ENCODE measurements at places on chromosomes 12 and 14. TPM values are rescaled to one million over a fixed set of nuclear protein-coding genes. Genes with fewer than 3 reads are reported as not detected.

HOXC6 gene
- total RNA-seq, result not detected

RTL1 gene
- not detected for total RNA-seq

PTPRO gene
- total RNA-seq, result 2.1 TPM

FGF23 gene
- not detected for total RNA-seq

RTN1 gene
- total RNA-seq, result 11.5 TPM
